Stimulated activated CD4-positive, alpha-beta T cell treated with anti-CD3 and anti-CD28 coated beads, Interleukin-4, amount 100 ng/mL, for 4 hours (primary cell): ENCODE measurements at places on chromosomes 1 and 21.

DNA sequence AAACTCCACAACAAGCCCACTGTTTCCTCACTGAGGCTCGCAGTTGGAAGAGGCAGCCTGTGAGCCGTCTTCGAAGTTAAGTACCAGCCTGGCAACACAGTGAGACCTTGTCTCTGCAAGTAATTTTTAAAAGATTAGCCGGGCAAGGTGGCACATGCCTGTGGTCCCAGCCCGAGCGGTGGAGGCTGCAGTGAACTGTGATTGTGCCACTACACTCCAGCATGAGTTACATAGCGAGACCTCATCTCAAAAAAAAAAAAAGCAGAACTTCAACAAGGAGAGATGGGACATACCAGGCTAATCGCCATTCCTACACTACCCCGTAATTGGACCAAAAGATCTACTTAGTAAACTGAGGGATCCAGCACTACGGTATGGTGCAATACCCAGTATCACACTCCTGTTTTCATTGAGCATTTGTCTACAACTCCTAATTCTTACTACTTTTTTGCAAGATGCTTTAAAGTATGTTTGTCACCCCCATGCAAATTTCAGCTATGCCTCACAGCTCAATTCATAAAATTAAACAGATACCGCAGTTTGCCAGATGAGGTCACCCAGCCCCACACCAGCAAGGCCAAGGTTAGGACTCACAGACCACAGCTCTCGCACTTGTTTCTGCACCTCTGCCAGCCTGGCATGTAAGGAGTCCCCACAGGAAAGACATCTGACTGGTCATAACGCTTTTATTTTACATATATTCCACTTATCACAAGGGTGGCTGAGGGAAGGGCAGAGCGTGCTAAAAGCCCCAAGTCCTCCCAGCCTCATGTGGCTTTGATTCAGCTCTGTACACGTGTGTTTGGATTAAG, 21.0 kb downstream of the SDE2 start:
- no peak for DNase-seq

GRCh38 chr1:241167121-241167630, 189.8 kb downstream of the RGS7 start:
- DNase-seq: no peak

DNA sequence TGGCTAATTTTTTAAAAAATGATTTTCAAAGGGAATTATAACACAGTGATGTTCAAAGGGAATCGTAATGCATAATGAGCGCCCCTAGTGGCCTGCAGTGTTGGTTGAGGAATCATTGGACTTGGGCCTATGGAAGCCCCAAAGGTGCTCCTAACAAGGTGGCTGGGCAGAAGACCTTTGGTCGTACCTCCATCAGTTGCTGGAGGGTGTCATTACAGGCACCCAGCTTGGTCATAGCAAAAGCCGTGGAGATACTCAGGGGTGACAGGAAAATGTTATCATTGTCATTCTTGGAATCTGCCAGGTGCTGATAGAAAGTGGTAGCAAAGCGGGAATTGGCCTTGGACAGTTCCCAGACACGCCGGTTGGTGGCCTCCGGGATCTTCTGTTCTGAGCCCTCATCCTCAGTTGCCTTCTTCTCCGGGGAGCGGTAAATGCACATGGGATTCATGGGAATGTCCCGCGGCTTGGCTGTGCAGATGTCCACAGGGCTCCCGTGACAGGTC, 2.7 kb downstream of the SERPINC1 start:
- no peak for DNase-seq

- no peak for DNase-seq
Observed at GRCh38 chr21:27703791-27704190, 736.9 kb upstream of the ADAMTS5 start.

- no peak for DNase-seq
Observed at GRCh38 chr1:183632964-183633363, 2.6 kb downstream of the ARPC5 start.

GRCh38 chr1:167541610-167542009, 12.0 kb downstream of the CREG1 start:
- DNase-seq: no peak

DNA sequence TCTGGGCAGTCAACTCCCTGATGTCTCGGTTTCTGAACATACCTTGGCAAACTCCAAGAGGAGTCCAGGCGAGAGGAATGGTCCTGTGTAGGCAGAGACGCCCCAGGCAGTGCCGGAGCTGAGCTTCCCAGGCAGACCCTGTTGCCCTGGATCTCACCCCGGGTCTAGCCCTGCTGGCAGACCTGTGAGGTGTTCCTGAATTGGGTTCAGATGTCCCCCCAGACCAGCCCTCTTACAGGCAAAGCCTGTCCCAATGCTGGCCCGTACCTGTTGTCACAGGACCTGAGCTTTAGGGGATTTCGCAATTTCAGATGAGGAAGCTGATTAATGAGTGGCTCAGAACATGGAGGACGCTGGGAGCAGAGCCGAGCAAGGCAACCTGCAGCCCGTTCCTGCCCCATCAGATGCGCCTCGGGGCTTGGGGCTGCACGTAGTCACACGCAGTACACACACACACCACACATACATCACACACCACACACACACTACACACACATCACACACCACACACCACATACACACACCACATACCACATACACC, 38.5 kb upstream of the PDE9A start:
- DNase-seq: peak; percentile 27

DNA sequence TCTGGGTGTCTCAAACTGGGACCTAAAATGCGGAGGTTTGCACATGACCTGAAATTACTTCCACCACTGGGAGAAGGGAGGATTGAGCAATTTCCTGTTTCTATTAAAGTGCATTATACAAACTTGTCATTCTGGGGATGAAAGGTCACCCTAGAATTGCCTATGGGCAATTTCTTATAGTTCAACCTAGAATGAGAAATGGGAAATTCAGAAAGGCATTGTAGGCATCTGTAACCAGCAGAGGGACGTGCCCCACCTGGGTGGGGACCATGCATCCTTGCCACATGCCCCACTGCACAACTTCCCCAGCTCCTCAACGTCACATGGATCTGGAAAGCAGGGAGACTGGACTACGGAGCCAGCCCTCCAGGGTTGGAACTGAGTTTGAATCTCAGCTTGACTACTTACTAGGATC, 47.0 kb downstream of the MRPL39 start:
- no peak for DNase-seq
